Gastroesophageal sphincter (tissue), 4 donors: ENCODE measurements at places on chromosomes 12 and 14. TPM values are rescaled to one million over a fixed set of nuclear protein-coding genes. Genes with fewer than 3 reads are reported as not detected.

The PZP gene
- total RNA-seq, result 0.16 TPM

The GLIPR1L1 gene
- not detected for total RNA-seq

The VWF gene
- 209 TPM for total RNA-seq

The KRT74 gene
- not detected for total RNA-seq

The HVCN1 gene
- total RNA-seq, result 8.2 TPM

The R3HDM2 gene
- 60.1 TPM for total RNA-seq

The LRRC10 gene
- not detected for total RNA-seq

The SPSB2 gene
- 8.7 TPM for total RNA-seq

The CLBA1 gene
- 4.7 TPM for total RNA-seq

The KSR2 gene
- total RNA-seq, result 0.08 TPM

The PMCH gene
- total RNA-seq, result not detected

The DEPDC4 gene
- not detected for total RNA-seq

The TAS2R7 gene
- total RNA-seq, result not detected

The LALBA gene
- total RNA-seq, result not detected

The KRT75 gene
- total RNA-seq, result not detected

The LYZ gene
- total RNA-seq, result 7.6 TPM

The AICDA gene
- not detected for total RNA-seq

The SLC2A14 gene
- 1.2 TPM for total RNA-seq

The TOMM20L gene
- not detected for total RNA-seq

The SLC39A2 gene
- total RNA-seq, result 0.59 TPM

The NTS gene
- total RNA-seq, result not detected

The LRRC9 gene
- not detected for total RNA-seq

The MUCL1 gene
- total RNA-seq, result not detected

The NPAS3 gene
- total RNA-seq, result 2.3 TPM

The CD163L1 gene
- 0.93 TPM for total RNA-seq

The KCNC2 gene
- total RNA-seq, result not detected

The TPH2 gene
- not detected for total RNA-seq

The C2CD5 gene
- total RNA-seq, result 72.8 TPM

The TSPAN8 gene
- 0.81 TPM for total RNA-seq

The TM9SF1 gene
- total RNA-seq, result 38.9 TPM

The CACNB3 gene
- total RNA-seq, result 36.7 TPM

The HOXC10 gene
- total RNA-seq, result not detected

The PRB2 gene
- total RNA-seq, result not detected

The NR4A1 gene
- 36.3 TPM for total RNA-seq

The TRPV4 gene
- 0.82 TPM for total RNA-seq

The CLEC4C gene
- not detected for total RNA-seq

The P2RX2 gene
- 3.9 TPM for total RNA-seq

The ZNF26 gene
- 9.4 TPM for total RNA-seq

The FSCB gene
- 0.31 TPM for total RNA-seq

The SLC6A15 gene
- total RNA-seq, result 0.54 TPM

The GPATCH2L gene
- 34.2 TPM for total RNA-seq

The DDX23 gene
- 85.8 TPM for total RNA-seq

The RNASE1 gene
- total RNA-seq, result 780 TPM

The HOXC6 gene
- total RNA-seq, result not detected

The CD9 gene
- total RNA-seq, result 558 TPM

The FNTB gene
- 21.1 TPM for total RNA-seq

The RFX4 gene
- not detected for total RNA-seq

The USP44 gene
- total RNA-seq, result 6.0 TPM

The TMPRSS12 gene
- total RNA-seq, result not detected

The TSPAN11 gene
- total RNA-seq, result 4.8 TPM

The RAB15 gene
- total RNA-seq, result 2.5 TPM

The TAS2R20 gene
- 3.9 TPM for total RNA-seq

The CCDC184 gene
- total RNA-seq, result 0.13 TPM

The SOAT2 gene
- total RNA-seq, result not detected

The INHBE gene
- total RNA-seq, result not detected

The IFNG gene
- total RNA-seq, result not detected

The DDN gene
- not detected for total RNA-seq
